Activated CD4-positive, CD25-positive, alpha-beta regulatory T cell treated with anti-CD3 and anti-CD28 coated beads, Interleukin-2, amount 50 U/mL, for 16 hours (primary cell): ENCODE measurements at places on chromosomes 6 and 20.

- DNase-seq: no peak
Measured at GRCh38 chr20:63740070-63740626, 572 bp downstream of the SLC2A4RG start.

GRCh38 chr6:134424798-134425170 lies 106.9 kb upstream of the SGK1 start:
- no peak for DNase-seq

DNA sequence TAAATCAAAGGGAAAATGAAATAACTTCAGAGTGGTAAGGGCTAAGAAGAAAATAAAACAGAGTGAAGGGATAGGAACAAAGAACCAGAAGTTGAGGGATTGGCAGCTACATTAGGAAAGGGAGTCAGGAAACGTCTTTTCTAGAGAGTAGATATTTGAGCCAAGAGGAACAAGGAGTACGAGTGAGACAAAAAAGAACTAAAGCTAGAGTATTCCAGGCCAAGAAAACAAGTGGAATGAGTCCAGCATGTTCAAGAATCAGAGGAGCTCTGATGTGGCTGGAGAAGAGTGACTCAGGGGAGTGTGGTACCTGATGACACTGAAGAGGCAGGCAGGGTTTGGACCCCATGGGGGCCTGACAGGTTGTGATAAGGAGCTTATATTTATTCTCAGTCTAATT lies 66.3 kb downstream of the CEP162 start:
- no peak for DNase-seq

GRCh38 chr6:162854734-162855191 lies 127.0 kb downstream of the PACRG start:
- DNase-seq: no peak

DNA sequence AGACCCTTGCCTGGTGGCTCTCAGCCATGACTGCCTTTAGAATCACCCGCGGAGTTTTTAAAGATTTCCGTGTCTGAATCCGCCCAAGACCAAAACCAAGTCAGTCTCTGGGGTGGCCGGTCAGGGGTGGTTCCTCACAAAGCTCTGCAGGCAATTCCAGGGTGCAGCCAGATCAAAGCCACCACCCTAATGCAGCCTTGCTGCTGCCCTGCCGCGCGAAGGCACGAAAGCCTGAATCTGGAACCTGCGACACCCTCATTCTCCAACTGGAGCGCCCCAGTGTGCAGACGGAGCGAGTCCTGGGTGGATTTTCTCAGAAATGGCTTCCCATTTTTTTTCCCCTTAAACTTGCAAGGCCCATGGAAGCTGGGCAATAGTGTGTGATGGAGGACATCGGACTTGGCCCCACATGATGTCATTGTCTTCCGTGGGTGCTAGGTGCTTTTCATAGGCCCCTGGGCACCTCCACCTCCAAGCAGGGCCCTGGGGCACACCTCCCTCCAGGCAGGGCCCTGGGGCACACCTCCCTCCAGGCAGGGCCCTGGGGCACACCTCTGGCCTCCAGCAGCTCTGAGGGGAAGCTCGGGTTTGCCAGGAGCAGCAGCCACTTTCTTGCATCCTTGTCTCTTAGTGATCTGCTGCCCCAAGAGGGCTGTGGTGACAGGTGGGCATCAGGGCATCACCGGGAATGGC lies 343.1 kb downstream of the ZFAND3 start:
- DNase-seq: no peak

- no peak for DNase-seq
Measured at GRCh38 chr6:21664314-21665109, 71.0 kb downstream of the SOX4 start.

DNA sequence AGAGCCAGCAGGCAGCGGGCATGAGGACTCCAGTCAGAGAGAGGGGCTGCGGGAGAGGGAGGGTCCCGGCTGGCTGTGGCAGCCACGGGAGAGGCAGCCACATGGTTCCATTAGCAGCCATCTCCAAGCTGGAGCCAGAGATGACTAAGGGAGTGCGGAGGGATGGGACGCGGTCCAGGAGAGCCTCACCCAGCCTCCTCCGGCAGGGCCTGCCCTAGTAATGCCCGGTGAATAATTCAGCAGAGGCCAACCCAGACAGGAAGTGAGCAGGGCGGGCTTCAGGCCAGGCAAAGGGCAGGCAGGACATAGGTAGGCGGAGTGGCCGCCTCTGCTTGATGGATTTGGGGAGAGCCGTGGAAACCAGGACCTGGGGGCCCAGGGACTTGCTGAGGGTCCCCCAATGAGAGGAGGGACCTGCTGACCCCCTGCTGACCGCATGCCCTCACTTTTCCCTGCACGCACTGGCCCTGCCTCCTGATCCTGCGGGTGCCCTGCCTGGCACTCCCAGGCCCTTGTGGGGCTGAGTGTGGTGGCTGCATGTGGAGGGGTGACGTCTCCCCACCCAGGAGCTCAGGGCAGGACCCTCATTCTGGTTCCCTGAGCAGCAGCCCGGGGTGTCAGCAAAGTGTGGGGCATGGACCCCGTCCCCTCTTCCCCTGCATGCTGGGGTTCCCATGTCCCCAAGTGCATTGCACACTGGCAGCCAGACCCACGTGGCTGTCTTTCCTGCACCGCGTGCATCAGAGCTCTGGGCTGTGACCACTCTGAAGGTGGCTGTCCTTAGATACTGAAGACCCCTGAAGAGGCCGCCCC lies 51.8 kb upstream of the SLCO4A1 start:
- no peak for DNase-seq

DNA sequence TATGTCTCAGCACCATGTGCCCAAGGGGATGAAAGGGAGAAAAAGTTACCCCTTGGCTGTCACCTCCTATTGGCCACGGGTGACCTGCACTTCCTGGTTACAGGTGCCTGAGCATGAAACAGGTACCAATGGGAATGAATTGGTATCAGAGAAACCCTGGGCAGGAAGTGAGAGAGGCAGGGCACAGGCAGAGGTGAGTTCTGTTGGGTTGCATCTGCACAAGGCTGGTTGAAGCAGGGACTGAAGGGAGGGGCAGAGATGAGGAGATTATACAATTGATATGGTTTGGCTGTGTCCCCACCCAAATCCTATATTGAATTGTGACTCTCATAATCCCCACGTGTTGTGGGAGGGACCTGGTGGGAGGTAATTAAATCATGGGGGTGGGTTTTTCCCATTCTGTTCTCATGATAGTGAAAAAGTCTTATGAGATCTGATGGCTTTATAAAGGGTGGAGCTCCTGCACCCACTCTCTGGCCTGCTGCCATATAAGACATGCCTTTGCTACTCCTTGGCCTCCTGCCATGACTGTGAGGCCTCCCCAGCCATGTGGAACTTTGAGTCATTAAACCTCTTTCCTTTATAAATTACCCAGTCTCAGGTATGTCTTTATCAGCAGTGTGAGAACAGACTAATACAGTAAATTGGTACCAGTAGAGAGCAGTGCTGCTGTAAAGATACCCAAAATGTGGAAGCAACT lies 291.8 kb downstream of the LRFN2 start:
- DNase-seq: no peak

DNA sequence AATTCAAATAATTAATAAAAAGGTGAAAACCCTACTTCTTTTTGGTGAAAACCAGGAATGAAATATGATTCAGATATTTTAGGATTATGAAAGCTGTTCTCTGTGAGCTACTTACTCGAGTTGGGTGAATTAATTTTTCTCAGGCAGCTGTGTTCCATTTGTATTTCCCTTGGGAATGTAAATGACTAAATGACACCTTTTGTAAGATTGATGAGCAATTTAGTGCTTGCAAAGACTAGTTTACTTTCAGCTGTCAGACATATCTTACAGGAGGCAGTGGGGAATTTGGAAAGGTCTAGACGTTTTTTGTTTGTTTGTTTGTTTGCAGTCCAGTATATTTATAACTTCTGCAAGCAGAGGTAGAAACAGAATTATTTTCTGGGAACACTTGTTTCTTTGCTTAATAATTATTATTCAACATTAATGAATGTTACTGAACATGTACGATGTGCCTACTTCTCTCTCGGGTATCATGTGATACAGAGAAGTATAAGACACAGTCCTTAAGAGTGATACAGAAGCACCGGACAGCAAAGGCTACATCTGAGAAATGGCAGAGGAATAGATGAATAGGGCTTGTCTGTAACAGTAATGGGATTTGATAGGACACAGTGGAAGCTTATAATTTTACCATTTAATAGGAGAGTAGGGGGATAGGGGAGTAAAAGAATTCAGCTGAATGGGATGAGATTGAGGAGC lies 91.3 kb downstream of the AKAP7 start:
- no peak for DNase-seq

GRCh38 chr6:116779573-116780164 lies 14.2 kb upstream of the FAM162B start:
- no peak for DNase-seq

- no peak for DNase-seq
Measured at GRCh38 chr6:127897484-127897883, 3.4 kb downstream of the THEMIS start.

DNA sequence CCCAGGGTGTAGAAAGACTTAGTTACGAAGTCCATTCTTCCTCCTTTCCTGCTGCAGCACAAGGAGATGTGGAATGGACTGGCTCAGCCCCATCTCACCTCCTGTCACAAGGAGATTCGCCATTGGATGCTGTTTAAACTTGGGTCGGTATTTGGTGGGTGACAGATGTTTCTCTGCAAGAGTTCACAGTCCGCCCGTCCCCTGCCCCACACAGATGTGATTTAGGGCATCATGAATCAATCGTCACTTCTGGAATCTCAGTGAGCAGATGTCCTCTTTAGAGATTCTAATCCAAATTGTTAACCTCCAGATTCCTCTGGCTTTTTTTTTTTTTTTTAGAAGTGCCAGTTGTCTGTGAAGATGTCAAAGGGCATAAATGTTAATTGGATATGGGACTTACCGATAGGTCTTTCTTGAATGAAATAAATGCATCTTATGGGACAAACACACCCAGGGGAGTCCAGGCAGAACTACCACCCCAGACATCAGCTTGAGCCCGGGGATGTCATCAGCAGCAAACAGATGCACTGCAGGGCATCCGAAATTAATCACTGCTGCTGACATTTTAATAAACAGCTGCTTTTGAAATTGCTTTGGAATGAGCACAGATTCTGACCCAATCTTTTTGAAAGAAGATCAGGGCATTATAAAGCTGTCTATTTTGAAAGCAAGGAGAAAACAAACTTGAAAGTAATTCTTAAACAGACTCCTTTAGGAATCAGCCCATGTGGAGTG lies 117.6 kb upstream of the CDH4 start:
- DNase-seq: no peak
